Hindlimb muscle (tissue), 1 donor: ENCODE measurements at places on chromosomes 11 and 22. TPM values are rescaled to one million over a fixed set of nuclear protein-coding genes. Genes with fewer than 3 reads are reported as not detected.
A peak's percentile ranks its signal among the peaks of the same experiment; 100 is the strongest.

Gene SLC25A45
- 10.0 TPM for polyA plus RNA-seq

- no peak for DNase-seq
These were observed 40.5 kb downstream of the MICAL2 start for GRCh38 chr11:12150831-12151382.

DNA sequence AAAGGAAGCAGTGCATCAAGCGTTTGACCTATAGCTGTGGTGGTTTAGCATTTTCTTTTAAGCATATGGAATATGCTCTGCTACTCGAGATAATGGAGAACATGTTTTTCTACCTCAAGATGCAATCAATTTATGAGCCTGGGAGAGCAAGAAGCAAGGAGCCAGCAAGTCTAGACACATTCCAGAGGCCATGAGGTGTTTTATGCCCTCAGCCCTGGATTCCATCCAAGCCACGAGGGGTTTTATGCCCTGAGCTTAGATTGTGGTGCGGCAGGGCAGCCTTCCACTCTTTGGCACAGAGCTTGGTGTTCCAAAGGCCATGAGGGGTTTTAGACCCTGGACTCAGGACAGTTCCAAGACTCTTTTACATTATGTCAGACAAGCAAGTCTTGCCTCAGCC lies 11.7 kb upstream of the DNAJB13 start:
- no peak for DNase-seq

DNA sequence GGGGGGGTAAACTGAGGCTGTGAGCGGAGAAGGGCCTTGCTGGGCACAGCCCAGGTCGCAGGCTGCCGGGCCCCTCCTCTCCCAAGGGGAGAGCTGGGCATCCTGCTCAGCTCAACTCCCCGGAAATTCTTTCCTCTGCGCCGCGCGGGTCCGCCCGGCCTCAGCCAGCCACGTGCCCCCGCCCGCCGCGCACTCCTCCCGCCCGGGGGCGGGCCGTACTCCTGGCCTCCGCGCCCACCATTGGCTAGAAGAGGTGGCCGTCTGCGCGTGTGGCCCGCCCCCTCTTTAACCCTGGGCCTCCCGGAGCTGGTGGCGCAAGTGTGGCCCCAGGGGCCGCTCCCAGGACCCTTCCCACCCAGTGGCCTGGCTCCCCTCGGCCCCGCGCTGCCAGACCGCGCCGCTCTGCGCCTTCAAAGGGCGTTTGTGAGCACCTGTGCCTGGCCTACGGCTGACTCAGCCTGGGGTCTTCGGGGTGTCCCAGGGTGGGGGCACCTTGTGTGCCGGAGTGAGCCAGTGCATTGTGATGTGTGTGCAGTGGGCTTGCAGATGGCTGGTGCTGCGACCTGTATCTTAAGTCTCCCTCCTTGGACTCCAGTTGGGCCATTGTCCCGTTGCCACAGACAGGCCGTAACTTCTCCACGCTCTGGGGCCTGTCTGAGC lies 2.0 kb downstream of the MRGPRF start:
- peak; percentile 83 for DNase-seq

GRCh38 chr22:49153921-49154320 lies 673.8 kb downstream of the BRD1 start:
- DNase-seq: no peak

DNA sequence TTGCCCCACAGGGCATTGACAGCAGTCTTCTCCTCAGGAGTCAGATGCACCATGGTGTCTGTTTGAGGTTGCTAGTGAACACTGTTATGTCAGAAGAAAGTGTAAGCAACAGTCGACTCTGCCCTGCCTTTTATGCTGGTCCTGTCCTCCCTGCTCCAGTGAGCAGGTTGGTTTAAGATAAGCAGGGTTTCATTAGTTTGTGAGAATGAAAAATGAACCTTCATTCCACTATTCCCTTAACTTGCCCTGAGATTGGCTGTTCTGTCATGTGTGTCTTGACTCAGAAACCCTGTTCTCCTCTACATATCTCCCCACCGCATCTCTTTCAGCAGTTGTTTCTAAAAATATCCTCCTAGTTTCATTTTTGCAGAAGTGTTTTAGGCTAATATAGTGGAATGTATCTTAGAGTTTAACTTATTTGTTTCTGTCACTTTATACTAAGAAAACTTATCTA lies at the start of gene HBD:
HBD (minus strand) TSS at position 103 of the 454 bp plus-strand sequence; CDS start at position 53, 50 bp downstream.
- no peak for DNase-seq
